ENCODE measurements at places on chromosomes 12 and 14.

GRCh38 chr14:90088176-90088575 is 26.4 kb downstream of the KCNK13 start:
- DNase-seq: no peak

- DNase-seq: no peak
These were observed at the start of gene ST8SIA1 for GRCh38 chr12:22334410-22335100. Gene ST8SIA1 (minus strand): TSS chr12:22334707. CDS start chr12:22334232, 475 bp downstream.

DNA sequence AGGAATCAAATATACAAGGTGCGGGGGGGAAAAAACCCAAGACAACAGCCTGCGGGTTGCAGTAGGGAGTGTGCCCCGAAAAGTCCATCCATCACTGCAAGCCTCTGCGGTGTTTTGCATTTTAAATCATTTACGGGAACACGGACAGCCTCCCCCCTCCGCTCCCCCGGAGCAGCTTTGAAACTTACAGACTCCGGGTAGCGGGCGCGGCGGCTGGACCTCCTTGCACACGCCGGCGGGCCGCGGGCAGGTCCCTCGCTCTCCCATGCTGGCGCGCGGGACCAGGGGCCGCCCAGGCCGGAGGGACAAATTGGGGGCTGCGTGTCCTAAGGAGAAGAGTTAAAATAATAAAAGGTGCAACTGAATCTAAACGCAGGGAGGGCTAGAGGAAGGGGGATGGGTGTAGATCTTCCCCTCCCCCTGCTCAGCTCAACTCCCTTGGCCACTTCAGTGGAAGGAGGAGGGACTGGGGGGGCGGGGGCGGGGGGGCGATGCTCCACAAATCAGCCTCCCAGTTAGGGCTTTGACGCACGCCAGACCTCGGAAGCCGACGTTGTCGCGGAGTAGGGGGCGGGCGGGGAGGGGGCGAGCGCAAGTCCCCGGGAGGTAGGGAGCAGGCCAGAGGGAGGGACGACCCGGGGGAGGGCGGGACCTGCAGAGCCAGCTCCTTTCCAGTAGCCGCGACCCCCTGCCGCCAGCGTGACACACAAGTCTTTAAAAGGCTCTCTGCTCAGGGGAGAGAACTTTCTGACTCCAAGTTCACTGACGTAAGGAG is at the start of gene KCNJ8:
KCNJ8 (minus strand) TSS at position 349 of the 775 bp plus-strand sequence. CDS start 1,090 bp downstream, outside the sequence.
- no peak for DNase-seq

DNA sequence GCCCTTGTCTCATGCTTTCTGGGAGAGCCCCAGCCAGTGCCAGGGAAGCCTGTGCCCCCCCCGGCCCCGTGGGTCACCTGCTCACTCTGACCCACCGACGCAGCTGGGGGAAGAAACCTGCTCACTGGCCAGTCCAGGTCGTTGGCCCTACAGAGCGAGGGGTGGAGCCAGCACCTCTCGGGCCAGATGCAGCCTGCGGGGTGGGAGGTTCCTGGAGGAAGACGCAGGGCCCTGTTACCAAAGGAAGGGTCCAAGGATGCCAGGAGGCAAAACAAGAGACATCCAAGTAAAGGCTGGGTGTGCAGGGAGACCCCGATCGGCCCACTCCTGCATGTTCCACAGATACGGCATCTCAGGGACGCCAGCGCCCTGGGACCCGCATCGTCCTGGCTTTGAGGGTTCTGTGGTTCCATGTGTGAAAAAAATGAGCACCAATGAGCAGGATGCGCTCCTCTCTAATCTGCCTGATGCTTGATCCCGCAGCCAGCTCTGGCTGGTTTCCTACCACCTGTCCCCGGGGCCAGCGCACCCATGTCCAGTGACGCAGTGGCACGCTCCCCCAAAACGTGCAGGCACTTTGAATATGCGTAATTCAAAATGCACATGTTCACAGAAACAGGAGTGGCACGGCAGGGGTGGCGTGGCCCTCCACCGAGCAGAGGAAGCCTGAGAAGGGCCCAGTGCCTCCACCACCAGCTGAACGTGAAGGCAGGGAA is 66.0 kb upstream of the GALNT9 start:
- no peak for DNase-seq

- peak; percentile 83 for DNase-seq
These were observed at the start of gene EIF2B2 for GRCh38 chr14:75002392-75003249. Gene EIF2B2 (plus strand): TSS chr14:75002921. CDS start chr14:75002991, 70 bp downstream.

DNA sequence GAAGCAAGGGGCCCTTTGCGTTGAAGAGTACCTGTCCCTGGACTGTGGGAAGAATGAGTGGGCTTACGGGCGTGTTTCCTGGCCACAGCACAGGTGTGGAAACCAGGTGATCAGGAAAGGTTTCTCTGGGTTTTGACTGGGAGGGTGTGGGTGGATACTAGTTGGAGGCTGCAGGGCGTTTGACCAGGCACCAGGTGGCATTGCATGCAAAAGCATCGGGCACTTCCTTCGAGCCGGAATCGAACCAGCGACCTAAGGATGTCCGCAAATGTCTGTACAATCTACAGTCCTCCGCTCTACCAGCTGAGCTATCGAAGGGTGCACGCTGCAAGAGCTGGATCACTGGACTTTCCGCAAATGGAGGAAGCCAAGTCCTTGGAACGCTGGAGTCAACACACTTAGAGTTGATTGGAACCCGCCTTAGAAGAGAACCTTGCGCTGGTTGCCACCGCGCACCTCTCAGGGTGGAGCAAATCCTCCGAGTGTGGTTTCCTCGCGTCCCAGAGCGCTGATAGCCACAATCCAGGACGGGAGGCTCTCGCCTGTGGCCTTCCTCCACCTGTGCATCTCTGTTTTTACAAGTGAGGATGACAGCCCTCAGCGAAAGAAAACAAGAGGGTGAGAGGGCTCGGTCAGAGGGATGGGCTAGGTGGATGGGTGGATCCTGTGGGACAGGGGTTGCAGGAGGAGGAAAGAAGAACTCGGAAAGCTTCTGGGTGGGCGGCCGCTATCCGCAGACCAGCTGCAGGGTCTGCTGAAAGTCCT is 21.2 kb upstream of the RNASE4 start:
- no peak for DNase-seq

GRCh38 chr12:109910969-109911348 is 10.9 kb downstream of the TCHP start:
- no peak for DNase-seq

DNA sequence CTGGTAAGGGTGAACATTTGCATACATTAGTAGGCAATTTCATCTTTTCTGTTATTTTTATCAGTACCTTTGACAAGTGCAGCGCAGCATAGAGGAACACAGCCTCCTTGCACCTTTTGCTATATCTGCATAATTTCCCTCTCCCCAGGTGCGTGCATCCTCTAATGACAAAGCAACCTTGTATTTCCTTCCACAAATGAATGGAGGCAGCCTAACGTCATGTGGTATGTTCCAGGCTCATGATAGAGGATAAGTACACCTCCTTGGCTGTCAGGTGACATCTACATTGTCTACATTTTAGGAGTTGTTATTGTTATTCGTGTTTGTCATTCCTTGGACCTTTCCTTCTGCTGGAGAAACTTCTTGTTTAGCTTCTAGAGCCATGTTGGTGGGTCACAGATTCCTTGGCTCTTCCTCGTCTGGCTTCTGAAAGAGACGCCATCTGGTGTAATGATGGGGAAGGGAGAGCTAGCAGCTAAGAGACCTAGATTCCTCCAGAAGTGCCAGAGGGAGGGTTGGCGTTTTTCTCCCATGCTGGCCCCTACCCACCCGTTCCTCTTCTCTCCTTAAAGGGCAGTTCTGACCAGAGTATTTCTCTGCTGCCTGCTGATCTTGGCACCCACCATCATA is 37.0 kb downstream of the EVL start:
- no peak for DNase-seq

GRCh38 chr14:98867146-98867545 is 404.9 kb downstream of the BCL11B start:
- DNase-seq: no peak

DNA sequence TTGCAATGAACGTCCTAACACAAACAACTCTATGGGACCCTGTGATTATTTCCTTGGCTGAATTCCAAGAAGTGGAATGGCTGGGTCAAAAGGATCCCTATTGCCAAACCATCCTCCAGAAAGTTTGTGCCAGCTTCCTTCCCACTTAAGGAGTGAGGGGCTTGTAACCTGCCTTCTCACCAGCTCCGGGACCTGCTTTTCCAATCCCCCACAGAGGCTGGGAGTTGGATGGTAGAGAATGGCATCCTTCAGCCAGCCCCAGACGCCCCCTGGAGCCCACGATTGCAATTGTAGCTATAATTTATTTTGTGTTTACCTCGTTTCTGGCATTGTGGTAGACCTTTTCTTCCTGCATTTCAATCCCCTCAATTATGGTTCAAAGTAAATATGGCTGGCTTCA is 9.7 kb upstream of the ZDHHC22 start:
- no peak for DNase-seq

DNA sequence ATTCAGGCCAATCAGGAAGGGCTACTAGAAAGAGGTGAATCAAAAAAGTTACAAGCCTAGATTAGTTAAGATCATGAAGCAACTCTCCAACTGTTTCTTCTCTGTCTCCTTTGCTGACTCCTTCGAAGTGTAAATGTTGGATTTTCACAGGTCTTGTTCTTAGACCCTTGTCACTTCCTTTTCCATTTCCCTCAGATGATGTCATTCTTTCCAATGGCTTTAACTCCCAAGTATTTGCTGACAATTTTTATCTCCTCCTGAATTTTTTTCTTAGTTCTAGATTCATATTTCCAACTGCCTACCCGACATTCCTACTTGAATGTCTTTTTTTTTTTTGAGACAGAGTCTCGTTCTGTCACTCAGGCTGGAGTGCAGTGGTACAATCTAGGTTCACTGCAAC is 10.8 kb downstream of the GAS2L3 start:
- DNase-seq: peak; percentile 29

- no peak for DNase-seq
These were observed 66.8 kb downstream of the TGFB3 start for GRCh38 chr14:75915045-75915444.

GRCh38 chr12:2335513-2335912 is 282.7 kb downstream of the CACNA1C start:
- DNase-seq: no peak

DNA sequence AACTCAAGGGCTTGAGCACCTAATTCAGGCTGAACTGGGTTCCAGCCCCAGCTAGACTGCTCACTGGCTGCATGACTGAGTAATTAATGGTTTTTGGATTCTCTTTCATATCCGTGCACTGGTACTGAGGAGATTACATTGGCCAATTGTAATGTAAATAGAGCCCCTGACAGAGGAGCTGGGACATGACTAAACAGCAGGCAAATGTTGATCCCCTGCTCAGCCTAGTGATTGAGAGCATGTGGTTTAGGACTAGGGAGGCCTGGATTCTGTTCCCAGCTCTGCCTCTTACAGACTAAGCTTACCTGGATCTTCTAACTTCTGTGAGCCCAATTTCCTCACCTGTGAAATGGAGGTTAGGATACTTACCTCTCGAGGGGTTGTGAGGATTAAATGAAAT is 204.3 kb downstream of the ESR2 start:
- DNase-seq: no peak

DNA sequence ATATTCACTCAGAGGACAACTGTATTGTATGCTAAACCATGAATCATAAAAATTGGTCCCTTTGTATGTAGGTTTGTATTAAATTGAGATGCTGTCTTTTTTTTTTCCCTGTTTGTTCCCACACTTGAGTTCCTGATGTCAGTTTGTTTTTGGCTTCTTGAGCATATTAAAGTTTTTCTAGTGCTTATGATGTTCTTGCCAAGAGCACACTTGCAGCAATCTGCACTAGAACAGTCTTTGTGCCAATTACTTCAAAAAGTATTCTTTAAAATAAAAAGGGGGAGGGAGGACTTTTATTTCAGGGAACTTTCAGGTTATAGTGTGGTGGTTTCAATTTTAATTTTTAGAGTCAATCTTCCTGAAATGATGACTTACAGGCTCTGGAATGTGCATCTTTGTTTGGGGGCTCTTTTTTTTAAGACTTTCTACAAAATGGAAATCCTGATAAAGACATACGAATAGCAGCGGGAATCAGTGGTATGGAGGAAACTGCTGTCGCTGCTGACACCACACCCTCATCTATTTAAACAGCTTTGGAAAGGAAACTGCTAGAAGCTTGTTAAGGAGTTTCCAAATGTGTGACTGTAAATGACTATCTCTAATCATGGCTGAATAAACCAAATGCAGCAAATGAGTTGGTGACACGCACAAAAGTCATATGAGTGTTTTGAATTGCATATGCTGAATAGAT is 188.6 kb downstream of the EGLN3 start:
- DNase-seq: peak; percentile 64

GRCh38 chr12:13390381-13390861 is 193.9 kb downstream of the EMP1 start:
- DNase-seq: peak; percentile 3

DNA sequence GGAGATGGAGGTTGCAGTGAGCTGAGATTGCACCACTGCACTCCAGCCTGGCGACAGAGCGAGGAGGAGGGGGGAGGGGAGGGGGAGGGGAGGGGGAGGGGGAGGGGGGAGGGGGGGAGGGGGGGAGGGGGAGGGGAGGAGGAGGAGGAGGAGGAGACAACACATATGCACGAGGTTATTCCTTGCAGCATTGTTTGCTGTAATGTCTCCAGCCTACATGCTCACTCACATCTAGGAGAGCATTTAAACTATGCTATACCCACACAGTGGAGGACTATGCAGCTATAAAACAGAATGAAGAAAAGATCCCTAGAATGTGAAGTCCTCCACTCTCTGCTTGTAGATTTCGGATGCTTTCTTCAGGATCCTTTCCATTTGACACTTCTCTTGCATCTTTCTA is 3.5 kb upstream of the HIGD1C start:
- no peak for DNase-seq

DNA sequence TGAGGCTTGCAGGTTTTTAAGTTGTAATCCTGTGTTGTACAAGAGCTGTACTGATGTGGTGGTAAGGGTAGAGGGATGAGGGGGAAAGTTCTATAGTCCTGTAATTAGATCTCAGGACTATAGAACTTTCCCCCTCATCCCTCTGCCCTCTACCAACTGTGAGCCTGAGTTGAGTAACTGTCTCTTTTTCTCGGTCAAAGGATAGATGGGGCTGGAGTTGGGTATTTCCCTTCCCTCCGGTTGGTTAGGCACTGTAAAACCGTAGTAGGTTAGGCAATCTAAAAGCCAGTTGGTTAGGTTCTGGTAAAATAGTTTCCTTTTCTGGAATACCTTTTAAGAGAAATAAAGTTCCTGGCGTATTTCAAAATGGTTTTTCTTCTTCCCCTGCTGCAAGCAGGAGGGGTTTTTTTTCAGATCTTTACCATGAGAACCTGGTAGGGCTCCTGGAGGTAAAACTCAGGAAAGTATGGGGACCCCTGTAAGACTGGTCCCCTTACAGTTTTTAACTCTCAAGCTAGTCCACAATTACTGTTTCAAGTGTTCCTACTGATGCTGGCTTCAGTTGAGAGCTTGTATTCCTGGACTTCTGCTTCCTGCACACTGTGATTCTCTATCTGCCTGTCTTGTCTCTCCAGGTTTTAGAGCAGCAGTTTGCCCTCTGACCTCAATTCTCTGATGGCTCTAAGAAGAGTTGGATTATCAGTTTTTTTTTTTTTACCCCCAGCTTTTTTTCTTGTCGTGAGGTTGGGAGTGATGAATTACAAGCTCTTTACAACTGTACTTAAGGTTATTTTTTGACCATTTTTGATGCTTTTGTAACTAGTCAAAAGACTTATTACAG is 58.7 kb downstream of the FUT8 start:
- DNase-seq: no peak

DNA sequence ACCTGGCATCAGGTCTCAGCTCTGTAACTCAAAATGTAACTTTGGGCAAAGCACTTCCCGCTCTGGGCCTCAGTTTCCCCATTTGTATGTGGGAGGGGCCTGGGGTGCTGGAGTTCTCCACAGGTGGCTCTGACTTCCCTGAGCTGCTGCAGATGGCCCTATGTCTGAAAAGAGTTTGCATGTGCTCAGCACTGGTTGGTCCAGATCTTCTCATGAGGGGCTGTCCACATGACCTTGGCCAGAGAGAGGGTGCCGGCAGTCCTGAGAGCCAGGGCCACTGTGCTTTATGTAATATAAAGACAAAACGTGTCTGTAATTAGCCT is 7.2 kb upstream of the CACNA2D4 start:
- no peak for DNase-seq

Data from pulmonary artery endothelial cell (primary cell).